ENCODE measurements at places on chromosomes 1 and 21.

DNA sequence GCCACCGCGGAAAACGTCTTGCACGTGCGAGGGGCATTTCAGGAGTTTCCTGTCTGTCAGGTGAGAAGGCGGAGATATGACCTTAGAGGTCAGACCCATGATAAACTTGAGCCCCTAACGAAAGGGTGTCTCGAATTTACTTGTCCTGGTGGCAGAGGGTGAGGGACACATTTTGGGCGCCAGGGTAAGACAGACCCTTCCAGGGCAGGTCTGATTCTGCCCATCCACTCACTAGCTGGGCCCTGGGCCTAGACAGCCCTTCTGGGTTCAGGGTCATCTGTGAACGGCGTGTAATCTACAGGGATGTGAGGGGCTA, 395 bp upstream of the CSRP1 start:
- no peaks in the 10 kb centered on the region for H3K27me3 ChIP-seq
- DNase-seq, result no peak
- H3K4me1 ChIP-seq, result no peaks in the 10 kb centered on the region
- peak overlapping the region; percentile 93 for H3K27ac ChIP-seq

- H3K27me3 ChIP-seq, result no peaks in the 10 kb centered on the region
- H3K36me3 ChIP-seq, result no peaks in the 10 kb centered on the region
- no peaks in the 10 kb centered on the region for H3K4me1 ChIP-seq
- no peak for DNase-seq
Measured at GRCh38 chr1:183061194-183061593, 38.0 kb downstream of the LAMC1 start.

DNA sequence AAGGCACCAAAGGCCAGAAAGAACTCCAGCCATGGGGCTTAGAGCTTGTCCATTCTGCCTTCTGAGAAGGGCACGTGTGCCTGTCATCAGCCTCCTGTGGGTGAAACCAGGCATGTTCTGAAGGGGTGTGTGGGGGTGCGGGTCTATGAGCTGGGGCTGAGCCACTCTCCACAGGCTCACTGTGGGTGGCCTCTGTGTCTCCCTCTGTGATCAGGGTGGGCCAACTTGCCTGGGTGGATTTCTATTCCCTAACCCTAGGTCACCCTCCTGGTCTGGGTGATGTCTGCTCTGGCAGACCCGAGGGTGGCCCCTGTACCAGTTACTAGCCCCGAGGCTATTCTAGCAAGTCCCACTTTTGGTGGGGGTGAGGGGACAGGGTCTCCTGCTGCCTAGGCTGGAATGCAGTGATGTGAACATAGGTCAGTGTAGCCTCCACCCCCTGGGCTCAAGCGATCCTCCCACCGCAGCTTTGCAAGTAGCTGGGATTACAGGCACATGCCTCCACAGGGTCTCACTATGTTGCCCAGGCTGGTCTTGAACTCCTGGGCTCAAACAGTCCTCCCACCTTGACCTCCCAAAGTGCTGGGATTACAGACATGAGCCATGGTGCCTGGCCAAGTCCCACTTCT, 94.4 kb downstream of the TRIM11 start:
- DNase-seq, result no peak
- no peaks in the 10 kb centered on the region for H3K27me3 ChIP-seq
- H3K4me3 ChIP-seq, result no peak overlapping the region
- H3K27ac ChIP-seq, result no peak overlapping the region
- no peaks in the 10 kb centered on the region for H3K4me1 ChIP-seq

DNA sequence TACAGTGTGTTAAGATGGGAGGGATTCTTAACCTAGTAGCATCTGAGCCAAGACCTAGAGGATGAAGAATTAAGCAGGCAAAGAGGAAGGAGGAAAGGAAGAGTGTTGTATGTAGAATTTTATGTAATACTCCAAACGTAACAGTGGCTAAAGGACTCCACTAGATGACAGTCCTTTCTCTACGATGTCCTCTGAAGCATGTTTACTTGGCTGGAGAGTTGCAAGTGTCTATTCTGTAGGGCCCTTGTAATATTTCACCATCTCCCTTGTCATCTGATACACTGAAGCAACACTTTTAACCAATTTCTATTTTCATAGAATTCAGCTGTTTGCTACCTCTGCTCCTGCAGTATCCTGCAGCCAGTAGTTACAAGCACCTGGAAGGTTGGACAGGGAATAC, 2.2 kb upstream of the YBX1 start:
- no peaks in the 10 kb centered on the region for H3K36me3 ChIP-seq
- H3K27ac ChIP-seq, result no peak overlapping the region
- H3K27me3 ChIP-seq, result no peaks in the 10 kb centered on the region
- peaks cover 33% of the 10 kb centered on the region for H3K4me1 ChIP-seq
- no peak overlapping the region for H3K4me3 ChIP-seq
- DNase-seq, result no peak

- H3K4me3 ChIP-seq, result no peak overlapping the region
- H3K27me3 ChIP-seq, result no peaks in the 10 kb centered on the region
- H3K27ac ChIP-seq, result no peak overlapping the region
- no peak for DNase-seq
- H3K4me1 ChIP-seq, result no peaks in the 10 kb centered on the region
Measured at GRCh38 chr1:17109892-17110554, 9.2 kb downstream of the PADI2 start.

GRCh38 chr1:100721526-100722207, 2.1 kb downstream of the VCAM1 start:
- peak overlapping the region; percentile 31 for H3K4me3 ChIP-seq
- no peaks in the 10 kb centered on the region for H3K27me3 ChIP-seq
- H3K4me1 ChIP-seq, result no peaks in the 10 kb centered on the region
